CD4-positive, alpha-beta T cell treated with Interferon gamma for 1 hour (primary cell): ENCODE measurements at places on chromosomes 11 and 22.

DNA sequence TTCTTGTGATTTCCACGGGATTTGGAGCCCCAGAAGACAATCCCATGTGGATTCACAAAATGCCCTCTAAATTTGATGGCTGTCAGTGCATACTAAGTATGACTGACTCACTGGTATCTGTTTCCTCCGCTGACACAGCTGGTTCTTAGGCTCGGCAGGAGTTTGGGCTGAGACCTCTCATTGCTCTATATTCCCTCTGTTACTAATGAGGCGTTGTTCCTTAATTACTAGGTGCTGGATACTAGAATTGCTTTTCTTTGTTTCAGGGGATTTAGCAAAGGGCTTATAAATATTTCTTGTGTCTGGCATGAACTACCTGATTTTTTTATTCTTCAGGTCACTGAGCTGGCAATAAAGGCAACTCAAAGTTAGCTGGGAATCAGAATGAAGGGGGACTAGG, 53.2 kb upstream of the EHF start:
- DNase-seq: no peak

GRCh38 chr11:35953081-35953760, 9.4 kb downstream of the LDLRAD3 start:
- DNase-seq: no peak

- DNase-seq: no peak
These were observed 13.3 kb downstream of the MPST start for GRCh38 chr22:37032535-37033460.

GRCh38 chr11:3058753-3059664, 1.8 kb upstream of the CARS1 start:
- DNase-seq: no peak

GRCh38 chr22:17199003-17199731, 20.1 kb downstream of the ADA2 start:
- no peak for DNase-seq

DNA sequence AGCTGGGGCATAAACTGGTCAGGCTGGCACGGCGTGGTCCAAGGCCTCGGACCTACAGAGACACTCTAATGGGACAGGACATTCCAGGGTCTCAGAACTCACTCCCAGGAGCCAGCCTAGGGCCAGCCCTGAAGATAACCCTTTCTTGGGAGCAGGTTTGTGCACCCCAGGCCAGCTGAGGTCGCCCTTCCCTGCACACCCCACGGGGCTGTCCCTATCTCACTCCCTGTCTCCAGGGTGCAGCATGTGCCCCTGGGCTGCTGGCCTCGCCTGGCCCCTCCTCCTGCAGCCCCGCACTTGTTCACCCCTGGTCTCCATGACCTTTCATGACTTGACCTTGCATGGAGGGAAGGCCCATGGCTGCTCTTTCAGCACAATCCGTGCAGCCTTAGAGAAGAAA, 1321.8 kb downstream of the BRD1 start:
- no peak for DNase-seq

DNA sequence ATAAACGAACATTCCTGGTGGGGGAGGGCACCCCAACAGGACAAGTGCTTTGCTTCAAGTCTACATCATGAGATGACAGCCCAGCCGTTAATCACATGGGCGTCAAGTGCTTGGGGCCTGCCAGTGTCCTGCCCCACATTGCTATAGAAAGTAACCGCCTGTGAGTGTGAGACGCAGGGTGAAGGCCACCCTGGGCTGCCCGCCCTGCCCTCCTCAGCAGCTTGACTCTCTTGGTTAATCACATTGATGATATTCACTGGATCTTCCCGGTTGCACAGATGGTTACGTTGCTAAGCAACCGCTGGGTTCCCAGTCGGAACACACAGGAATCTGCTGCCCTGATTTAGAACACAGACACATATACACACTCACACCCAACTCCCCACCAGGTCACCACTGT, 79.3 kb downstream of the CTTN start:
- no peak for DNase-seq

DNA sequence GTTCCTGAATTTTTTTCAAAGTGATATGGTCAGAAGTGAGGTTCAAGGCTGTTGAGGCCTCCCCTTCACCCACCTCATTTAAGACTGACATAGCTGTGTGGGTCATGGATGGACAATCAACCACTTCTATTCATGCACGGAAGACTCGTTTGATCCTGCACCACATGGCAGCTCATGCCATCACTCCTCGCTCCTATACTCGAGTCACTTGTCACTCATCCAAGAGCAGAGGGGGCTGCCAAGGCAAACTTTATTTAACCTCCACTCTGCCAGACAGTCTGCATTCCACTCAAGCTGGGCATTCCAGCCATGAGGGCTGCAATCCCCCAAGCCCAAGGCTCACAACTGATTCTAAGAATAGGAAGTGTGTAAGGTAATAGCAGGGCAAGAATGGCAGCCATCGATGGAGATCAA, 34.1 kb downstream of the SNX19 start:
- no peak for DNase-seq

GRCh38 chr11:112498701-112499100, 238.0 kb upstream of the PLET1 start:
- no peak for DNase-seq

DNA sequence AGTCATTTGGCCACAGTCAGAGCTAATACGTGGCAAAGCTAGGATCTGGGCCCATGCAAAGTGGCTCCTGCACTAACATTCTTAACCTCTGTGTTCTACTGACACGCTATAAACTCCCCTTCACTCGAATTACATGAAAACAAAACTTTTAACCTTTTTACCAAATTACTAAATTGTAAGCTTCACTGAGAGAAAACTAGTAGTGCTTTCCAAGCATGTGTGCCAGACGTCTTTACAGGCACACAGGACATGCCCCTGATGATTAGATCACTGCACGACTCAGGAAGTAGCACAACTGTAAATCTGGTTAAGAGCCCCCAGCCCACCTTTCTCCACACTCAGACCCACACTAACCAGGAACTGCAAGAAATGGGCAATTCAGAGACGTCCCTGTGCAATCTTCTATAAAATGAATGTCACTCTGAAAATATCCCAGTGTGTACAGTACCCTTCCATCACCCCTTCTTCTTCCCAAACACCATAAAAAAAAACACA, 16.1 kb downstream of the PHF21A start:
- no peak for DNase-seq

DNA sequence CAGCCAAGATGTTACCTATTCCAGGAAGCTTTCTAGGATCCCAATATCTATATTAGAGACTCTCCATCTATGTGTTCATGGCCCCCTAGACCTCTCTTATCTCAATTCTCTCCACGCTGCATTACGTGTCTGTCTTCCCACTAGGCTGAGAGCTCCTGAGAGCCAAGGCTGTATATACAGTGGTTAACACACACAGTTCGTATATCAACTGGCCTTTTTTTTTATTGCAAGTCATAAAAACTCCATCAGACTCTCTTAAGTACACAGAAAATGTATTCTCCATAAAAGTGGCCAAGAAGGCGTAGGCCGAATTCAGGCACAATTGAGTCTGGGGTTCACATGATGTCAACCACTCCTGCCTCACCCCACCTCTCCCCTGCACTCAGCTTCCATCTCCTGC, 115.9 kb downstream of the TRIM29 start:
- no peak for DNase-seq

DNA sequence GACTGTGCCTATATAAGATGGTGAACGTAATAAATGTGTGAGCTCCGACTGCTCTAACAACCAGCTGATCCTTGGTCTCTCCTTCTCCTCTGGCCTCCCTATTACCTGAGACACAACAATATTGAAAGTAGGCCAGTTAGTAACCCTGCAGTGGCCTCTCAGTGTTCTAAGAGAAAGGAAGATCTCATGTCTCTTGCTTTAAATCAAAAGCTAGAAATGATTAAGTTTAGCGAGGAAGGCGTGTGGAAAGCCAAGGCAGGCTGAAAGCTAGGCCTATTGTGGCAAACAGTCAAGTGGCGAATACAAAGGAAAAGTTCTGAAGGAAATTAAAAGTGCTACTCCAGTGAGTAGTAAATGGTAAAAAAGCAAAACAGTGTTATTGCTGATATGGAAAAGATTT, 39.5 kb downstream of the HIPK3 start:
- DNase-seq: no peak

GRCh38 chr11:68893282-68893681, 10.3 kb downstream of the MRPL21 start:
- DNase-seq: no peak

GRCh38 chr22:20511578-20512229, 4.3 kb downstream of the MED15 start:
- no peak for DNase-seq

DNA sequence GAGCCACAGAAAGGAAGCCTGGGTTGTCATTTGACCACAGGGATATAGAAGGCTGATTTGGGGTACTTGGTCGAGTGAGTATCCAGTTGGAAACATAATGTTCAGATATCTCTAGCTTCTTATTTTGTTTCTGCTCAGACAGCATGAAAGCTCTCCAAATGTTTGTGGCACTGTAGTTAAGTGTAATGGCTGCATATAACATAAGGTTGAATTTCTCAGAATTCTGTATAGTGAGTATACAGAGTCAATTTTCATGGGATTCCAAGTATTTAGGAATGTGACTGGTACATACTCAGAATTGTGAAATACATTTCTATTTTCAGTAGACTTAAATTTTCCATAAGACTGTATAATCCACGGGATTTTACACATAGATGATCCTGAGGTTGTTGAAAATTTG, 2102.1 kb upstream of the RAG2 start:
- DNase-seq: no peak

DNA sequence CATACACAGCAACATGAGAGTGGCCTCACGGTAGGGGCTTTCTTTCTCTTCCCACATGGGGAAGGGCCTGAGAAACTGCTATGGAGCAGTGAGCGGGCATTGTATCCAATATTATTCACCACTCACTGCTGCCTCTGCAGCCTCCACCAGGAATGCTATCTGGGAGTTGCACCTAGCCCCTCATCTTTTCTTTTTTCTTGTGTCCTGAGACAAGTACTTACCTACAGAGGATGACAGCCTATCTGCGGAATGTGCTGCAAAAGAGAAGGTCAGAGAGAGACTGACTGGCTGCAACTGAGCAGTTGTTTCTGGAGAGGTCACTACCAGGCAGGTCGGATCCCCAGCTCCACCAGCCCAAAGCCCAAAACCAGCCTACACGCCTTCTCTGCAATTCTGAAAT, 52.1 kb upstream of the HTATIP2 start:
- no peak for DNase-seq

- no peak for DNase-seq
These were observed 135.4 kb downstream of the CCDC81 start for GRCh38 chr11:86510097-86510496.

GRCh38 chr11:32416301-32416700, 19.0 kb downstream of the WT1 start:
- DNase-seq: no peak

- DNase-seq: no peak
These were observed 42.4 kb upstream of the GLYAT start for GRCh38 chr11:58774164-58774593.

DNA sequence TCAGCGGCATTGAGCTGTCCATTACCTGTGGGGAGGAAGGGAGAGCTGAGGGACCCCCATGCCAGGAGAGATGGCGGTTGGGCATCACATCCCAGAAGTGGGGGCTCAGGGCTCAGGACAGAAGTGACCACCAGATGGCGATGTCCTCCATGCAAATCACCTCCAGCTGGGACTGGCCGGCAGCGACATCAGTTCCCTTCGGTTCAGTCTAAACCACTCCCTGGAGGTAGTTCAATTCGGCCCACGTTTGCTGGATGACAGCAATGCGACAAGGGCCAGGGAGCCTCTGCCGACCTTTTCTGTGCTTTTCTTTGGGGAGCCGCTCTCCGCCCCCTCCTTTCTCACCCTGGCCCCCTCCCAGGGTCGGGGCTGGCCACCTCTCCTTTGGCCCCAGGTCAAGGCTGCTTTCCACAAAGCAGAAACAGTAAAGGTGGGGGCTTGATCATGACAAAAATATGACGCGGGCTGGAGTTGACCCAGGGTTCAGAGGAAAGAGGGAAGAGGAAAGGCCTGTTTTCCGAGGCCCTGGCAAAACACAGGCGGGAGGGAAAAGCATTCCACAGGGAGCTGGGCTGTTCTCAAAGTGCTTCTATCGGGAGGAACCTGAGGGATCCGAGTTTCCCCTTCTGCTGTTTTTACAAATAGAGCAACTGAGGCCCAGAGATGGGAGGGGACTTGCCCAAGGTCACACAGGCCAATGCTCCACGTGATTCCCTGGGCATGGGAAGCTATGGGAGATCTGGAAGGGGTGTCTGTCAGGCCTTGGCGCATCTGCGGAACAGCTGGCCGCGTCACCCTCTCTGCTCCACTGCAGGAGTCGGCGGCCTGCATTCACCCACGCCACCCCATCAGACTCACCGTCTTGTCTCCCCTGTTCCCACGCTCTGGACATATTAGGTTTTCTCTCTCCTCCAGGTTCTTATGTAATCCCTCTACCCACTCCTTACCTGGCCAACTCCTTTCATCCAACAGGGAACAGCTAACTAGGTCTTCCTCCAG, 54.7 kb downstream of the FBXO7 start:
- peak; percentile 54 for DNase-seq

- no peak for DNase-seq
These were observed 7.2 kb upstream of the PICK1 start for GRCh38 chr22:38049812-38050619.

- DNase-seq: no peak
These were observed 1.2 kb downstream of the TUBA8 start for GRCh38 chr22:18111759-18112330.

GRCh38 chr11:10023212-10023611, 270.8 kb downstream of the SBF2 start:
- no peak for DNase-seq

- DNase-seq: peak; percentile 11
These were observed 38.5 kb downstream of the TNRC6B start for GRCh38 chr22:40216041-40216756.

GRCh38 chr11:9853929-9854552, 190.2 kb downstream of the SWAP70 start:
- no peak for DNase-seq

GRCh38 chr11:113895367-113896155, 9.0 kb upstream of the HTR3B start:
- no peak for DNase-seq

GRCh38 chr11:68973219-68973618, 7.6 kb downstream of the MRGPRD start:
- no peak for DNase-seq
